Umbilical cord (tissue), 2 donors: ENCODE measurements at places on chromosomes 12 and 14.

- no peak for DNase-seq
These were observed 14.7 kb upstream of the NCOR2 start for GRCh38 chr12:124582108-124582424.

DNA sequence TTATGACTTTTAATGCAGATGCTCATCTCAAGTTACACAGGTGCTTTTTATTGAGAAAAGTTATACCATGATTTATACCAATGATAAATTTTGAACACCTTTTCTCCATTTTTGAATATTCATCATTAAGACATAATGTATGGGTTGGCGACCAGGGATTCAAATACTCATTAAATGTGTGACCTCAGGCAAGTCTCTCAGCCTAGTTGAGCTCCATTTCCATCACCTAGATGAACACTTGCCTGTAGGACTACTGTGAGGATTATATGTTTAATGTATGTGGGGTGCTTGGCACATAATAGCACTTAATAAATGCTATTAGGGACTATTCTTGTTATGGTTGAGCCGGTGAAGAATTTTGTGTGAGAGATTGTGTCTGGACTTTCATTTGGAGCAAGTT is 228.6 kb downstream of the CHST11 start:
- no peak for DNase-seq

GRCh38 chr14:73232984-73233383 is 4.3 kb upstream of the PAPLN start:
- DNase-seq, result no peak

- DNase-seq, result peak; percentile 79
These were observed 41.2 kb downstream of the DGLUCY start for GRCh38 chr14:91154851-91155625.

GRCh38 chr12:54197010-54197409 is 8.2 kb upstream of the SMUG1 start:
- DNase-seq, result no peak

- DNase-seq, result no peak
These were observed 31.0 kb downstream of the PEBP1 start for GRCh38 chr12:118166946-118167345.

DNA sequence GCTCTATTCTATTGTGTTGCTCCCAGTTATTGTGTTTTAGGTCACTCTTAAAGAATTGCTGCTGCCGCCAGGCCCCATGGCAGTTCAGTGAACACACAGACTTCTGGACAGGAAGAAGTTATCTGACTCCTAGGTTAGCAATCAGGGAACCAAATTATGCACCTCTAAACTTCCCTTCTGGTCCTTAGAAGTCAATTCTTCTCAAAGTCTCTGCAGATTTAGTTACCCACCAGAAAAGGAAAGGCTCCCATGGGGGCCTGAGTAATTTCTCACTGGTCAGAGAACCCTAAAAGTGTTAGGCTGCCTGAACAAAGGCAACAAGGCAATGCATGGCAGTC is 10.0 kb downstream of the EMP1 start:
- DNase-seq, result no peak

GRCh38 chr12:103751600-103751999 is 89.4 kb downstream of the NT5DC3 start:
- no peak for DNase-seq

GRCh38 chr12:49944718-49945117 is 5.8 kb upstream of the AQP2 start:
- DNase-seq, result no peak

GRCh38 chr12:104133321-104133720 is 4.7 kb downstream of the NFYB start:
- no peak for DNase-seq

GRCh38 chr14:101357559-101358319 is 203.6 kb upstream of the DIO3 start:
- DNase-seq, result no peak

GRCh38 chr12:94570161-94570560 is 80.2 kb downstream of the TMCC3 start:
- no peak for DNase-seq

DNA sequence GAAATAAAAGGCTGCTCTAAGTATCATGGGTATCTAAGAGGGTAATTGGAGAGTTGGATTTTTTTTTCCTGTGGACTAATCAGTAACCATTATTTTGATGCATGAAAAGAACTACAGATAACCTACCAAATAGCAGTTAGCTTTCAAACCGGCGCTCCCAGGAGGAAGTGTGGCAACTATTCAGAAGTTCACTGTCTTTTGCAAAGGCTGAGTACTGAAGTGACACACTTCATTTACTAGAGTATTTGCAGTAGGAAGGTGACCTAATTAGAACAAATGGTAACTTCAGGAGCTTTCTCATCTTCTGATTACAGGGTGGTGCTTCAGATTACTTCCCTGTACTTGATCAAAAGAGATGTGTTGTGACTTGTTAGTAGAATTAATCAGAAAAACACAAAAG is 87.7 kb downstream of the PELI2 start:
- DNase-seq, result no peak

GRCh38 chr14:74641601-74642391 is 29.8 kb upstream of the LTBP2 start:
- DNase-seq, result peak; percentile 55

- peak; percentile 56 for DNase-seq
These were observed 203.1 kb downstream of the CALM1 start for GRCh38 chr14:90599748-90600507.

- peak; percentile 83 for DNase-seq
These were observed 37.9 kb upstream of the DLK1 start for GRCh38 chr14:100688598-100689461.

- no peak for DNase-seq
These were observed 4.5 kb downstream of the B4GALNT1 start for GRCh38 chr12:57628280-57629191.

DNA sequence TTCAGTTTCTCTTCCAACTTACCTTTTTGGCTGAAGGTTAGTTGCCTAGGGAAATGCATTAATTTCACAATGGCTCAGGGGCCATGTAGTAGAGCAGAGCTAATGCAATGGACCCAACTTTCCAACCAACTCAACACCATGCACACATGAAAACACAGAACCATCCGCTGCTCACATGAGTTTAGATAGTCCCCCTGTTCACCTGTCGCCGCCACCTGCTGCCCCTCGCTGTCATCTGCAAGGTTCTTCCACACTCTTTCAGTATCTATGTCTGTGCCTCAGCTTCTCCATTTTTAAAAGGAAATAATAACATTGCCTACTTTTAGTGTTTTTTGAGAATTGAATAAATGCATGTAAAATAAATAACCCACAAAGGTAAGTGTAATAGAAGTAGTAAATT is 585.6 kb downstream of the ETNK1 start:
- no peak for DNase-seq

- DNase-seq, result no peak
These were observed 19.0 kb upstream of the ANKRD9 start for GRCh38 chr14:102528431-102529170.
